Trophoblast cell (in vitro differentiated cells and primary cell): ENCODE measurements at places on chromosomes 7 and 10.

GRCh38 chr10:86439544-86439943 is 72.9 kb upstream of the GRID1 start:
- DNase-seq, result peak; percentile 56

GRCh38 chr10:6121146-6121545 is 32.3 kb downstream of the RBM17 start:
- no peak for DNase-seq

GRCh38 chr10:52318136-52318701 is 4.1 kb downstream of the DKK1 start:
- no peak for DNase-seq

- DNase-seq, result no peak
Measured at GRCh38 chr7:74454925-74455288, 1.2 kb downstream of the GTF2IRD1 start.

GRCh38 chr7:7992506-7992905 is 23.9 kb downstream of the GLCCI1 start:
- no peak for DNase-seq

DNA sequence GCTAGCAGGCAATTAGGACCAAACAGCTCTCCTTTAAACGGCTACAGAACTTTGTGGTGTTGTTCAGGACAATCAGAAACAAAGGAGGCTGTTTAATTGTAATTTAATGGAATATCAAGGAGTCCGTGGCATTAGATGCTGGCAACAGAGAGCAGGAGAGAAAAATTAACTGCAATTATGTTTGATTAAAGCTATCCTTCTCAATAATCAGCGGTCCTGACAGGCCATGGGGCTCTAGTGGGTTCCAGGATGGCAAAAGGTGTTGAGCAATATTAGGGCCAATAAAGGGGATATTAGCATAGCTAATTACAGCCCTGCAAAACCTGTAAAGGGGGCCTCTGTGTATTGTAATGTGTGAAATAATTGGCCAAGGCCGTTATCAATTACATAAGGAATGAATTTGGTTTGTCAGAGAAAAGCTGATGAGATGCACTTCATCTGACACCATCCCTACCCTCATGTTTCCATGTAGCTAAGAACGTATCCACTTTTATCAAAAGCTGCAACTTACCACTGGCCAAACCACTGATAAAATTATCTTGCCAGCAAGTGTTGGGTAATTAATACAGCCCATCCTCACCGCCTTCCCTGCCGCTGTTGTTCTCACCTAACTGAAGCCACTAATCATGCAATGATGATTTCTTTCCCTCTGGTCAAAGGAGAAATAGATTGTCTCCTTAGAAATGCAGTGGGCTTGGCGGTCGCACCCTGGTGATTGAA is 81.6 kb downstream of the EBF3 start:
- DNase-seq, result no peak

DNA sequence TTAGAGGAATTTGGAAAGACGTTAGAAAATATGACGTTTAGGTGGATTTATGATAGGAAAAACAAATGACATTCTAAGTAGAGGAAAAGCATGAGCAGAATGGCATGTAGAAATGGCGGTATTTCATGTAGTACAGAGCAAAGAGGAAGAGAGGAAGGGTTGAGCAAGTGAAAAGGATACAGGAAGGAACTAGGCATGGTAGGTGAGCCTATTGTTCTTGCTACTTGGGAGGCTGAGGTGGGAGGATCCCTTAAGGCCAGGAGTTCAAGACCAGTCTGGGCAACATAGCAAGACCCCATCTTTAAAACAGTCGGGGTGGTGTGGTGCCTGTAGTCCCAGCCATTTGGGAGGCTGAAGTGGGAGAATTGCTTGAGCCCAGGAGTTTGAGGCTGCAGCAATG is 1.2 kb downstream of the GTPBP10 start:
- DNase-seq, result peak; percentile 8

GRCh38 chr10:31322647-31323046 is 3.6 kb downstream of the ZEB1 start:
- DNase-seq, result no peak

DNA sequence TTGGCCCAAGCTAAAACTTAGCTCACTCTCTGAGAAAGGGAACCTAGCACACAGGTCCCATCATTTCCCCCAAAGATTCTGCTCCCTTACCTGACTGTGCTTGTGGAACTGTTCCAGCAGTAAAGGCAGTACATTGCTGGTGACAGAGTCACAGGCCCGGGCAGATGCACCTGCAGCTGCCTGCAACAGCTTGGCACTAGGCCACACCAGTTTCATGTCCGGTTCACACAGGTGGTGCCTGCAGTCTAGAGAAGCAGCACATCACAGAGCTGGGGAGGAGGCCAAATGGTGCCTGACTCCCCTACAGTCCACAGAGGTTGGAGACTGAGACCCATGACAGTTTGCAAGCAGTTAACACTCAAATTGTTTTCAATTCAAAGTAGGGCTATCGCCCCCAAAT is 22.2 kb downstream of the ZDHHC16 start:
- DNase-seq, result no peak

DNA sequence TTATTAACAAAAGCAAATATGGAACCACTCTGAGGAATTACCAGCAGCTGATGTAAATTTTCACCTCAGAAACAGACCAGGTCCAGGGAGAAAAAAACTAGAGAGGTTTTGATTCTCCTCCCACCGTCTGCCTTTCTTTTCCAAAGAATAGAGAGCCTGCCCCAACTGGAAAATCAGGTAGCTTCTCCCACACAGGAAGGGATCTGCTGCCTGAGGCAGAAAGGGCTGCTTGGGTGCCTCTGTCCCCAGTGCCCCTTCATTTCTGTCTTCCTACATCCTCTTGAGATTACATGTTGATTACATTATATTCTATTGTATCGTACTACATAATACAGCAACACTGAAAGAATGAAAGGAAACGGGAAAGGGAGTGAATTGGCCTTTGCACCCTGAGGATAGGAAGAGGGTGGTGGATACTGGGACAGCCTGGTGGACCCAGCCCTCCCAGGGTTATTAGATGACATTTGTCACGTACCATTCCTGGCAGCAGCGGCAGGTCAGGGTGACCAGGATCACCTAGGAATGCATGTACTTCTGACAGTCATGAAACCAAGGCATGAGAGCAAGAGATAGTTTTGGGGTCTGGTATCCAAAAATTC is 8.9 kb downstream of the ST8SIA6 start:
- no peak for DNase-seq

DNA sequence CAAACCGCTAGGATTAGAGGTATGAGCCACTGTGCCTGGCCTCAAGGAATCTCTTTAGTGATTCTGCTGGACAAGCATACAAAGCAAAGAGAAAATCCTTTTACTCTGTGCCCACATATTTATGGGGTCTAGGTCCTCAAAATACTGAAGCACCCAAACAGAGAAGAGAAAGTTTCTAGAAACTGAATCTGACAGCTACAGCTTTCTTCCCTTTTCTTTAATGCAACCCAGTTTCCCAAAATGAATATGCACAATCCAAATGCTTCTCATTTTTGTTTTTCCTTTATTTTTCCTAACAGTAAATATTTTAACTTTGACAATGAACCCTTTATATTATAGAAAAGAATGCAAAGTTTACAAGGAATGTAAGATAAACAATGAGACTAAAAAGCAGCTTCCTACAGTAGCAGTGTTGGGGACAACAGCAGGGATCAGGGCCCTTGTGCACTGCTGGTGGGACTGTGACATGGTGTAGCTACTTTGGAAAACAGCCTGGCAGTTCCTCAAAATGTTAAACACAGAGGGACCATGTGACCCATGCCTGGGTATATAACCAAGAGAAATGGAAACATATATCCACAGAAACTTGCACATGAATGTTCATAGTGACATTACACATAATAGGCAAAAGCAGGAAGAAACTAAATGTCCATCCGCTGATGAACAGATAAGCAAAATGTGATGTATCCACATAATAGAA is 325.2 kb downstream of the PRPF18 start:
- DNase-seq, result peak; percentile 41
